Effector memory CD8-positive, alpha-beta T cell (primary cell): ENCODE measurements at places on chromosomes 16 and 17.

DNA sequence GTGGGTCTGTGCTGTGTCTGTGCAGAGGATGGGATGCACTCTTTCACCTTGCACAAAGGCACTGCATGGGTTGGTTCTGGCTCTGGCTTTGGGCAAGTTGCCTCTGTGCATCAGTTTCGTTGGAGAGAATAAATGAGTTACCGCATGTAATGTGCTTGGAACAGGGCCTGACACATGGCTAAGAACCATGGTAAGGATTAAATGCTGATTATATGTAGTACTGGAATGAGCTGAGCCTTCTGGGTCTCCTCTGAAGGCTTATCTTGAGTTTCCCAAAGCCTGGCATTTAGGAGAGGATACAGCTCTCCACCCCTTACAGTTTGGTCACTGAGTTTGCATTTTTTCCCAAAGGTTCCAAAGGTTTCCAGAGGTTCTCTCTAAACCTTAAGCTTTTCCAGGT, 69.1 kb downstream of the KSR1 start:
- DNase-seq: no peak

- no peak for DNase-seq
These were observed 3.7 kb downstream of the KIAA0753 start for GRCh38 chr17:6636616-6637457.

GRCh38 chr17:30920282-30920681, 1.5 kb upstream of the ADAP2 start:
- DNase-seq: no peak

DNA sequence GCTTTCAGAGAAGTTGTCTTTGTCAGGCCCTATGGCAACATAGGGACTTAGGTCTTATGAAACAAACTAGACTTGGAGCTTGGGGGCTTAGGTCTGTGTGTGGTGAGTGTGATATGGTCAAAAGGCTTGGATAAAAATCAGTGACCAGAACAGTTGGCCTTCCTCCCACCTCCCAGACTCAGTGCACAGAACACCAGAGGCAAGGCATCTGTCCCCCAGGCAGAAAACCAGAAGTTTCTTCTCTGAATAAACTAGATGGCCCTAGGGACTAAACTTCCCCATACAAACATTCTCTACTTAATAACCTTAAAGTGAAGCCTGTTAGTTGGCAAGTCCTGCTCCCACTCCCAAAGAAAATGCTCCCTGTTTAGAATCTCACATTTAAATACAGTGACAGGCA, 39.2 kb upstream of the PMFBP1 start:
- DNase-seq: no peak

DNA sequence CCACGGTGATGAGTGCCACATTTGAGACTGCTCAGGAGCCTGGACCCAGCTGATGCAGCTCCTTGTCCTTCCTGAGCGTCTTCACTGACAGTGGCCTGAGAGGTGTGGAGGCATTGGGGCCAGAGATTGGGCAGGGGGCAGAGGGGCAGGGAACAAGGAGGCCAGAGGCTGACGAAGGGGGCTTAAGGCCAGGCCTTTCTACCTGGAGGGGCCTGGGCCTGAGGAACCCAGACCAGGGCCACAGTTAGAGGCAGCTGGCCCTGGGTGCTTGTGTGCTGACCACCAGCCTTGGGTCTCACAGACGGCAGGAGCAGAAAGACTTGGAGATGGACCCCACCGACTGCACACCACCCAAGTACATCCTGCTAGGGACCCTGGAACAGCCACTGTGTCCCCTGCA, 168.2 kb upstream of the ZNF267 start:
- no peak for DNase-seq
